Naive thymus-derived CD4-positive, alpha-beta T cell (primary cell): ENCODE measurements at places on chromosomes 3 and 15.

- H3K36me3 ChIP-seq, result no peaks in the 10 kb centered on the region
- no peaks in the 10 kb centered on the region for H3K4me1 ChIP-seq
- no peak overlapping the region for H3K27ac ChIP-seq
- no peak overlapping the region for H3K4me3 ChIP-seq
Observed at GRCh38 chr15:66004618-66005262, 135.4 kb downstream of the RAB11A start.

DNA sequence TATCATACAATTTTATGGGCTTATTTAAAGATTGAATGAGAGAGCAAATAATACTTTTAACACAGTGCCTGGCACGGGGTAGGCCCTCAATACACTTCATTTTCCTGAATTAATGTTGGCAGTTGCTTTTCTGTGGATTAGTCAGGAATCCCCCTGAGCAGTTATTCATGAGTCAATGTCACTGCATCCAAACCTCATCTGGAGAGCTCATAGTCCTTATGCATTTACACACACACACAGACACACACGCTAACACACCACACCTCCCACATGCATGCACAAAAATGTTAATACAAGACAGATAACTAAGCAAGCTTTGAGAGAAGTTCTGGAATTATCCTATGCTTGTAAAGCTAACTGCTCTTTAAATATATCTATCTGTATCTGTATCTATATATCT is 34.0 kb upstream of the TNFAIP8L3 start:
- no peaks in the 10 kb centered on the region for H3K4me1 ChIP-seq
- no peak overlapping the region for H3K27ac ChIP-seq
- H3K27me3 ChIP-seq, result no peaks in the 10 kb centered on the region
- DNase-seq, result no peak
- no peak overlapping the region for H3K4me3 ChIP-seq

GRCh38 chr15:66803182-66803729 is 101.2 kb downstream of the SMAD6 start:
- no peak overlapping the region for H3K4me3 ChIP-seq
- no peak overlapping the region for H3K27ac ChIP-seq
- no peaks in the 10 kb centered on the region for H3K4me1 ChIP-seq
- no peaks in the 10 kb centered on the region for H3K27me3 ChIP-seq
- H3K36me3 ChIP-seq, result no peaks in the 10 kb centered on the region

DNA sequence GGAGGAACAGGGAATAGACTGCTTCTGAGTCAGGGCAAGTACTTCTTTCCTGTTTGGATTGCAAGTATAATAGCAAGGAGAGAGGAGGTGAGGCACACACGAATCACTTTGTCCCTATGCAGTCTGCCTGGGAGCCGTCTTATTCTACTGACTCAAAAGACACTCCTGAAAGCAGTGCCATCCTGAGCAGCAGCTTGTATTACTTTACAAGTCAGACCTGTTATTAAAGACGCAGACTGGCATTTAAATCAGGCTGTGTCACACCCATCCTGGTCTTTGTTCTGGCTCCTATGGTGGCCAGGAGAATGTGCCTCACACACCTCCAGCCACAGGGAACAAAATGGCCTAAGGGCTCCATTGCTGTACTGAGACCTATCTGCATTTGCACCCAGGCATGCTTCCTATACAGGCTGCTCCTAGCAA is 17.9 kb upstream of the SQOR start:
- H3K4me3 ChIP-seq, result no peak overlapping the region
- no peaks in the 10 kb centered on the region for H3K27me3 ChIP-seq
- no peak for DNase-seq

DNA sequence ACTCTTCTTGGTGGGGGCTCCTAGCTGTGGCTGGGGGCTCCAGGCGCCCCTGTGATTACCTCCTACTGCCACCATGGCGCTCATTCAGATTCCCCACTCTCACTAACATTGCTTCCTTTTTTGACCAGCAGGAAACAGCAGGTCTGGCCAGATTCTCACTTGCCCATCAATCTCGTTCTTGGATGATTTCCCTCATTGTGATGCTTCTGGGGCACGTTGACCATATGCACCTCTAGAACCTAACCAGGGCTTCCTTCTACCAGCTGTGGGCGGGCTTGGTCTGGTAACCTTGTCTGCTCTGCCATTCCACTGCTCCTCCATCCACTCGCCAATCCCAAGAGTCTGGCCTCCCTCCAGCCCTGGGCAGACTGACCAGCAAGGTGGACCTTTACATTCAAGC is 35.9 kb upstream of the PTPN23 start:
- no peaks in the 10 kb centered on the region for H3K27me3 ChIP-seq
- DNase-seq, result no peak

DNA sequence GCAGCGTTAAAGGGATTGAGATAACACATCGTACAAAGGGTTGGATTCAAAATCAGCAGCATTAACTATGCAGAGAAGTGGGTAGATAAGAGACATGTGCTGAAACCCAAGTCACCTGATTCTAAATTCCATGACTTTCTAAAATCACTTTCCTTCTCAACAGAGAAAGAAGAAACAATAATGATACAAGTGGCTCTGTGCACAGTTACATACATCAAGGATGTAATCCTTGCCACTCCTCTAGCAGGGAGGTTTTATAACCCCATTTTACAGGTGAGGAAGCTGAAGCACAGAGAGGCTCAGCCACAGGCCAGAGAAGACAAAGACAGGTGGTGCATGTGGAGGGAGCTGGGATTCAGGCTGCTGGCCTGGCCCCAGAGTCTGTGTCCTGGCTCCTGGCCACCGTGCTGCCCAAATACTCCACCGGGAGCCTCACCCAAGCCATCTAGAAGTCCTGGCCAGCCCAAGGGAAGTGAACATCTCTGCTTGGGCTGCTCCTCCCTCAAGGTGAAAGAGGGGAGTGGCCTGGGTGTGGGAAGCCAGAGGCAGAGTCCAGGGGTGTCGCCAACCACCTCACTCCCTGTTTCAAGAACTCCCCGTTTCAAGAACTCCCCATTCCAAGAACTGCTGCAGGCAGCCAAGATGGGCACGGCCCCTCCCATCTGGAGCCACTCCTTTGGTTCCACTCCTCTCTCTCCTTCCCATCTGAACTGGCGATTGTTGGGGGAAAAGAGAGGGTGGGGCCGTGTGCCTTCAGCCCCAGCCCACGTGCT is 147.1 kb downstream of the NUP210 start:
- no peaks in the 10 kb centered on the region for H3K36me3 ChIP-seq
- no peaks in the 10 kb centered on the region for H3K4me1 ChIP-seq
- no peak overlapping the region for H3K27ac ChIP-seq
- no peaks in the 10 kb centered on the region for H3K27me3 ChIP-seq
- no peak for DNase-seq

DNA sequence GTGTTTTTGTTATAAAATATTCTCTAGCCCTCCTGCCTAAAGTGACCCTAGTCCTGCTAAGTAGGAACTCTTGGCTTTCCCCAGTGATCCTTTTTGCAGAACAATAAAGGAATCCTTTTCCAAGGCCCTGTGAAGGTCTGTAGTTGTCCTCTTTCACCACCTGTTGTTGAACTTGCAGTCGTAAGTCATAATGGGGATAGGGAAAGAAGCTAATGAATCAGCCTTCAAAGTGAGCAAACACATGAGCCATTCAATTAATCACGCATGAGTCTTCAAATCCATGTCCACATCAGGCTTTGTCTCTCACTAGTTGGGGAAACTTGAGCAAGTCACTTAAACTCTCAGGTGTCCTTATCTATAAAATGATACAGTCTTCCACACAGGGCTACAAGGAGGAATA is 27.6 kb downstream of the ZNF860 start:
- no peak overlapping the region for H3K27ac ChIP-seq
- no peaks in the 10 kb centered on the region for H3K4me1 ChIP-seq
- no peak overlapping the region for H3K4me3 ChIP-seq
- H3K27me3 ChIP-seq, result no peaks in the 10 kb centered on the region
